Muscle of leg (tissue), 16 donors: ENCODE measurements at places on chromosomes 4 and X. TPM values are rescaled to one million over a fixed set of nuclear protein-coding genes. Genes with fewer than 3 reads are reported as not detected.

DNA sequence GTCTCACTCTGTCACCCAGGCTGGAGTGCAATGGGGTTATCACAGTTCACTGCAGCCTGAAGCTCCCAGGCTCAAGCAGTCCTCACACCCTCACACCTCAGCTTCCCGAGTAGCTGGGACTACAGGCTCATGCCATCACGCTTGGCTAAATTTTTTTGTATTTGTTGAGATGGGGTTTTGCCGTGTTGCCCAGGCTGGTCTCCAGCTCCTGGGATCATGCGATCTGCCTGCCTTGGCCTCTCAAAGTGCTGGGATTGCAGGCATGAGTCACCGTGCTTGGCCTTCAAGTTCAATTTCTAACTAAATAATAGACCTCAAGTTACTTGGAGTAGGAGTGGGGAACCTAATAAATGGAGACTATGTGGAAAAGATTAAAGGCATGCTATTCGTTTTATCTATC is 48.9 kb downstream of the MND1 start:
- H3K27ac ChIP-seq, result no peak overlapping the region
- H3K4me3 ChIP-seq, result no peak overlapping the region
- no peaks in the 10 kb centered on the region for H3K4me1 ChIP-seq
- H3K36me3 ChIP-seq, result no peaks in the 10 kb centered on the region

- no peaks in the 10 kb centered on the region for H3K27me3 ChIP-seq
- H3K27ac ChIP-seq, result no peak overlapping the region
- H3K36me3 ChIP-seq, result no peaks in the 10 kb centered on the region
- no peak overlapping the region for H3K4me3 ChIP-seq
- no peaks in the 10 kb centered on the region for H3K4me1 ChIP-seq
- DNase-seq, result no peak
These were observed 323.3 kb downstream of the DCTD start for GRCh38 chr4:182593864-182594263.

DNA sequence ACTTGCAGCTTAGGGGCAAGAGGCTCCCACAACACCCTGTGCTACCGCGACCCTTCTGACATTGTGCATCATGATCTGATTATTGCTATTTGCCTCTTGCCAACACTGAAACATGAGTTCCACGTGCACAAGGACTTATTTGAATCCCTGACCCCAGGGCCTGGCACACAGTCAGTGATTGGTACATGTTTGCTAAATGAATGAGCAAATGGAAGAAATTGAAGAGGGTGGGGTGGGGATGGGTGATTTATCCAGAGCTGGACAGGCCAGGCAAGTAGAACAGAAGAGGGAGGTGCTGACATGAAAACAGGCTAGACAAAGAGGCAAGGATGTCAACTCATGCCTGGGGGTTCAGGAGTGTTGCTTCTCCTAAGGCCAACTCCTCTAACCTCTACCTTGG is 24.9 kb upstream of the RPL39 start:
- H3K36me3 ChIP-seq, result no peaks in the 10 kb centered on the region
- no peak overlapping the region for H3K27ac ChIP-seq

GRCh38 chr4:23770011-23770410 is 119.8 kb downstream of the PPARGC1A start:
- no peaks in the 10 kb centered on the region for H3K27me3 ChIP-seq
- no peak overlapping the region for H3K4me3 ChIP-seq
- no peak overlapping the region for H3K27ac ChIP-seq
- H3K36me3 ChIP-seq, result no peaks in the 10 kb centered on the region
- H3K4me1 ChIP-seq, result no peaks in the 10 kb centered on the region
- no peak for DNase-seq

Gene GPR50
- not detected for polyA plus RNA-seq

- no peaks in the 10 kb centered on the region for H3K4me1 ChIP-seq
- H3K27ac ChIP-seq, result no peak overlapping the region
- no peaks in the 10 kb centered on the region for H3K36me3 ChIP-seq
- H3K27me3 ChIP-seq, result peaks cover 7% of the 10 kb centered on the region
- DNase-seq, result no peak
- H3K4me3 ChIP-seq, result no peak overlapping the region
These were observed 20.8 kb upstream of the NKX1-1 start for GRCh38 chr4:1427010-1427409.

GRCh38 chr4:56197387-56197786 is 189.9 kb downstream of the AASDH start:
- H3K4me3 ChIP-seq, result no peak overlapping the region
- no peaks in the 10 kb centered on the region for H3K27me3 ChIP-seq
- no peak for DNase-seq
- H3K36me3 ChIP-seq, result no peaks in the 10 kb centered on the region

DNA sequence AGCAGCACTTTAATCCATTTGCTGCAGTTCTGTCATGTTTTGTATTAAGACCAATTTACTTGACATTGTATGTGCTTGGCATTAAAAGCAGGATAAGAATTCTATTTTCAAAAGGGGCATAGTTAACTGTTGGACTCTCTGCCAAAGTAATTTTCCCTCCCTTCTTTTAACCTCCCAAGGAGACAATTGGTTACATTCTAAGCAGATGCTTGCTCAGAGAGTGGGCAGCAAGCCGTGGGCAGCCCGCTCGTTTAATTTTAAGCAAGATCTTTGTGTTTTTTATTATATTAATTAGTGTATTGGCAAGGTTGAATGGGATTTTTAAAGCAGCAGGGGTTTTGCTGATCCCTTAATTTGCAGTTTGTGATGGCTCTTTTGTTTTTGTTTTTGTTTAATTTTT is 37.1 kb upstream of the KLHL8 start:
- no peaks in the 10 kb centered on the region for H3K36me3 ChIP-seq
- H3K4me3 ChIP-seq, result no peak overlapping the region
- no peak for DNase-seq
- no peaks in the 10 kb centered on the region for H3K4me1 ChIP-seq
- no peak overlapping the region for H3K27ac ChIP-seq

Gene NHS
- polyA plus RNA-seq, result 1.2 TPM

- H3K4me1 ChIP-seq, result no peaks in the 10 kb centered on the region
- DNase-seq, result no peak
- peaks cover 21% of the 10 kb centered on the region for H3K27me3 ChIP-seq
- no peaks in the 10 kb centered on the region for H3K36me3 ChIP-seq
- no peak overlapping the region for H3K27ac ChIP-seq
These were observed 55.5 kb downstream of the MID1IP1 start for GRCh38 chrX:38856670-38857265.
